NCI-H1048 (cell line): ENCODE measurements at places on chromosomes 7 and 10.

DNA sequence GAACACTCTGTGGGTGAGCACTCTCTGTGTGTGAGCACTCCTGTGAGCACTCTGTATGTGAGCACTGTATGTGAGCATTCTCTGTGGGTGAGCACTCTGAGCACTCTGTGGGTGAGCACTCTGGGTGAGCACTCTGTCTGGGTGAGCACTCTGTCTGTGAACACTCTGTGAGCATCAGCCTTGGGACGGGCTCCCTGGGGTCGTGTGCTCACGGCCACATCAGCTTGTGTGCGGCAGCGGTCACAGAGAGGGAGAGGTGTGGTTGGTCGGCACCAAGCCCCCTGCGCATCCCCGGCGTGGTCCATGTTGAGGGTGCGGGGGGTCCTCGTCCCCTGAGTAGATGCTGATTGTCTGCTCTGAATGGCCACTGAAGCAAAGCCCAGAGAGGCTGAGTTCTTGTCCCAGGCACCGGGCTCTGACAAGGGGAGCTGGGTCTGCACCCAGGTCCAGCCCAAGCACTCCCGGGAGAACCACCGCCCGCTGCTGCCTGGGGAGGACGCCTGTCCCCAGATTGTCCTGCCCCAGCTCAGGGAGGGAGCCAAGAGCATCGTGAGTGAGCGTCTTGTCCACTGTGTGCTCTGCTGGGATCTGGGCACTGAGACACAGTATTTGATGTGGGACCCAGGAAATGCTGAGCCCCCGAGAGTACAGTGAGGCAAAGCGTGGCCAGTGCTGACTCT lies 143.7 kb downstream of the DNAJB6 start:
- DNase-seq: no peak

DNA sequence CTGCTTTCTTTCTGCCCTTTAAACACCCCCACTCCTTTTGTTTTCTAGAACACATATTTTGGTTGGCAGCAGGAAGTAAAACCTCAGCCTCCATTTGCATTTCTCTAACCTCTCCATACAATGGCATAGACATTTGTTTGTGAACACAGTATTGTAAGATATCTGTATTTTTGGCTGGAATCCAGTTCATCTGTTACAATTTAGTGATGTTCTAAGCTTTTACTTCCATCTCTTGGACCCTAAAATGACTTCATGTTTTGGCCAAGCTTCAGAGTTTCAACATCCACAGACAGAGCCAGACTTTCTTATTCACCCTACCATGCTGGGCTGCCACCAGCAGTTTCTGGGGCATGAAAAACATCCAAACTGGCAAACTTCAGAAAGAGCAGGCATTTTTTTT lies 21.1 kb upstream of the AUTS2 start:
- peak; percentile 11 for DNase-seq

DNA sequence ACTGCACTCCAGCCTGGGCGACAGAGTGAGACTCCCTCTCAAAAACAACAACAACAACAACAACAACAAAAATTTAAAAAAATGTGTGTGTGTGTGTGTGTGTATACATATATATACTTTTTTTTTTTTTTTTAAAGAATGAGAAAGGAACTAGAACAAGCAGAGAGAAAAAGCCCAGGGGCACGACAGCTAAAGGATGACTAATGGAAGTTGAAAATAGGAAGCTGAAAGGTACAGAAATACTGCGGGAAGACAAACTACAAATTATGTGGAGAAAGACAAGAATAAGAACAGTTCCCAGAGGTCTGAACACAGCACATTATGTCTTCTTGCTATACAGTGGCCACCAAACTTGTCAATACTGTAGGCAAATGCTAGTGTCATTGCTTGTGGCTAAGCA lies 141.9 kb upstream of the PRSS1 start:
- DNase-seq: no peak

DNA sequence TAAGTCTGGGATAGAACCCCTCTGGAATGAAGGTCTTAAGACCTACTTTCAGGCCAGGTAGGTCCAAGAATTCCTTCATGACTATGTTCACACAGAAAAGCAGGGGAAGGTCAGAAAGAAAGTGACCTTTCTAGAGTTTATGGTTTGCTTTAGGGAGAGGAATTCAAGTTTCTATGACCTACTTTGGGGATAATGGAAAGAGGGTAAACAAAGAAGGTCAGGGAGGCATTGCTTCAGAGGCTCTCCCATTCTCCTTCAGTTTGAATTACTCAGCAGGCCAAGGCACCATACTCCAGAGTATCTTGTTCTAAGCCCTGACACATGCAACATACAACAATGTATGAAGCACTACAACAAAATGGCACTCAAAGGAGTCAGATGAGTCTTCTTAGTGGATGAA lies 11.5 kb upstream of the MACC1 start:
- DNase-seq: no peak

GRCh38 chr7:102468478-102469350 lies 3.9 kb downstream of the LRWD1 start:
- no peak for DNase-seq

- DNase-seq: no peak
Measured at GRCh38 chr7:94245500-94245899, 149.2 kb upstream of the COL1A2 start.

- DNase-seq: no peak
Measured at GRCh38 chr10:73589563-73590126, 1.5 kb downstream of the USP54 start.

DNA sequence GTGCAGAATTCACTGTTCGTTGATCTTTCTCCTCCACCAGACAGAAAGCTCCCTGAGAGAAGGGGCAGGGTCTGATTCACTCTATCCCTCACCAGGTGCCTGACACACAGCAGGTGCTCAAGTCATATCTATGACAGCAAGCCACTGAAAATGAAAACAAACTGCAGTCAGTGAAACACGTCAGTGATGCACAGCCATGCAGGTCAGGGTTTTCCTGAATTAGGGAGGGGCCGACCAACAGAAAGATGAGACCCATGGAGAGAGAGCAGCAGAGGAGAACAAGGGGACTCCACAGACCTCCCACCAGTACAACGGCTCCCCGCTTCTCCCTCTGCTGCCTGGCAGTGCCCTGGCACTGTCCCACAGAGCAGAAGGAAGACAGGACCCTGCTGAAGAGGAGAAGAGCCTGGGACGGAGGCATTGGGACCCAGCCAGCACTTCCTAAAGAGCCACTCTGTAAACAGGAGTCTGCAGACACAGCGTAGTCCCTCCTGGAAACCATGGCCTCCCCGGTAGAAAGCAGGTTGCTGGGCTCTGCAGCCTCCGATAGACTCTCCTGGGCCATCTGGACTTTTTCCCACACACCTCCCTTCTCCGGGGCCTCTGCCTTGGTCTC lies 50.3 kb downstream of the FAM53B start:
- no peak for DNase-seq

DNA sequence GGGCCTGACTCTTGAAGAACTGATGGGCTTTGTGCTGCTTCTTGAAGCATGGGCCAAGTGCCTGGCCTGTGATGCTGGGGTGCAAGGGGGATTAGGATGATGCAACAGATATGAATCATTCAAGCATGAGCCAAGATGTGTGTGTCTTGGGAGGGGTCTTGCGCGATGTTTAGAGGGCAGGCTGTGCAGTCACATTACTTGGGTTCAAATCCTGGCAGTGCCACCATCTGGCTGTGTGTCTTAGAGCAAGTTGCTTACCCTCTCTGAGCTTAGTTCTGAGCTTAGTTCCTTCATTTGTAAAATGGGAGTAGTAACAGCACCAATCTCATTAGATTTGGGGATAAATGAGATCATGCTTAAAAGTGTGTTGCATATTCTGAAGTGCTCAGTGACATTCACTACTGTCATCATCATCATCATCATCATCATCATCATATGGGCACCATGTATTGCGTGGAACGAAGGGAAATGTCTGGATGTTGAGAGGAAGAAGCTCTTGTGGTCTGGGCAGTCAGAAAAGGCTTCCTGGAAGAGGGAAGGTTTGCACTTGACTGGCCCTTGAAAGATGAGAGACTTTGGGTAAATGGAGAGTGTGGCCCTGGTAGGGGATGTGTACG lies 9.3 kb downstream of the UNC5B start:
- no peak for DNase-seq

DNA sequence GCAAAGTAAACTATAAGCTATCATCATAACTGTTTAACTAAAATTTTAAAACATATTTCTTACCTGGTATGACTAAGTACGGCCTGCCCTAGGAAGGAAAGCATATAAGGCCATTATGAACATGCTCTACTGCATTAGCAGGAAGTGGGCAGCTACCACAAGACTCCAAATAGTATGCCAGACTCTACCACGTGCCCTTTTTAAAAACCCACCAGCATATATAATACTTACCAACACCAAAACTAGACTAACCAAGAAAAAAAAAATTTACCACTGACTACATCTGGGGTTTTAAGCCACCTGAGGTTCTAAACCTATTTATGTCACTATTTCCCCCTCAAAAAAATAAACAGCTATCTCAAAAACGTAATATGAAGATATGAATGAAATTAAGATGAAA lies 30.1 kb downstream of the NUDCD3 start:
- DNase-seq: no peak

- no peak for DNase-seq
Measured at GRCh38 chr7:73719806-73720169, 319 bp upstream of the STX1A start.

- DNase-seq: no peak
Measured at GRCh38 chr7:133705596-133705995, 421.5 kb upstream of the LRGUK start.

DNA sequence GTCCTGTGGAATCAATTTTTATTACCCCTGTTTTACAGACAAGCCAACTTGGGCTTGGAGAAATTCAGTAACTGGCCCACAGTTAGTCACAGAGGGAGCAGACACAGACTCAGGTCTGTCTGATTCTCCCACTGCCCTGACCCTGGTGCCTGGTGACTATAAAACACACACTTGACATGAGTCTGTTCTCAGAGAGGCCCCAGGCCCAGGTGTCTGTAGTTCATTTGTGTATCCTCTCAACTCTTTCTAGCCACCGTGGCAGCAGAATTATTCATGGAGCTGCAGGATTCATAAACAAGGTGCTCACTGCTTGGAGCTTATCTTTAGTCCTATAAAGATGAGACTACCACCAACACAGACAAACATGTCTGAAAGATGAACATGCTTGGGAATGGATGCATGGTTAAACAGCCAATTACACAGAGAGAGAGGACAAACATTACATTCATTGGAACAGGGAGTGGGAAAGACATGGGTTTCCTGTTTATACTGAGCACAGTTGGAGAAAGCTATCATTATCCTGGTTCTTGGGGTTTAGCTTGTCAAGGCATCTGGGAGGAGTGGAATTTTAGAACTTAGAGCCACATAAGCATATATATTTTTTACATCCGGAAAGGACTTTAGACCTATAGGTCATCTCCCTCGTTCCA lies 79.1 kb upstream of the PDCD4 start:
- DNase-seq: no peak

DNA sequence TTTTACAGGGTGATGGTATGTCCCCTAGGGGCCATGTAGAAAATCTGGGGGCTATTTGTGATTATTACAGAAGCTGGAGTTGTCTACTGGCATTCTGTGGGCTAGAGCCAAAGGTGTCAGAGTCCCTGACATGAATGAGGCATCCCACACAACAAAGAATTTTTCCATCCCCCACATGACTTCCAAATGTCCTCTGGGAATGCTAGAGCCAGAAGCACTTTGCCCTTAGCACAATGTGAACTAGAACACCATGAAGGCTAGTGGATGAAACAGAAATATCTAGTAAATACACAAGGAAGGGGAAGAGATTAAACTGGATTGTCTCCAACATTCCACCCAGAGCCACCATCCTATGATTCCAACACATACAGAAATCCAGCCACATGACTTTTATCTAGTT lies 46.9 kb downstream of the FAM13C start:
- DNase-seq: no peak

- DNase-seq: no peak
Measured at GRCh38 chr7:94127026-94127425, 122.9 kb upstream of the BET1 start.

GRCh38 chr10:17665747-17666146 lies 21.8 kb downstream of the STAM start:
- DNase-seq: no peak

DNA sequence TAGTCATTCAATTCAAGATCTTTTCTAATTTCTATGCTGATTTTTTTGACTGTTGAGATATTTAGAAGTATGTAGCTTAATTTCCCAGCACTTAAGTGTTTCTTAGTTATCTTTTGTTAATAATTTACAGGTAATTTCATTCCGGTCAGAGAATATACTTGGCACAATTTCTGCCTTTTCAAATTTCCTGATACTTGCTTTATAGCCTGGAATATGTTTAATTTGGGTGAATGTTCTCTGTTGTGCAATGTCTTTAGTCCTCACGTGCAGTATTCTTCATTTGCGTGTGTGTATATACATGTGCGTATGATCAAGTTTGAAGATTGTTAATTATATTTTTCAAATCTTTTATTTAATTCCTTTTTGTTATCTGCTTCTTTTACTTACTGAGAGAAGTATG lies 989.3 kb downstream of the LRMDA start:
- DNase-seq: no peak

- no peak for DNase-seq
Measured at GRCh38 chr7:38154278-38154677, 23.8 kb upstream of the STARD3NL start.

DNA sequence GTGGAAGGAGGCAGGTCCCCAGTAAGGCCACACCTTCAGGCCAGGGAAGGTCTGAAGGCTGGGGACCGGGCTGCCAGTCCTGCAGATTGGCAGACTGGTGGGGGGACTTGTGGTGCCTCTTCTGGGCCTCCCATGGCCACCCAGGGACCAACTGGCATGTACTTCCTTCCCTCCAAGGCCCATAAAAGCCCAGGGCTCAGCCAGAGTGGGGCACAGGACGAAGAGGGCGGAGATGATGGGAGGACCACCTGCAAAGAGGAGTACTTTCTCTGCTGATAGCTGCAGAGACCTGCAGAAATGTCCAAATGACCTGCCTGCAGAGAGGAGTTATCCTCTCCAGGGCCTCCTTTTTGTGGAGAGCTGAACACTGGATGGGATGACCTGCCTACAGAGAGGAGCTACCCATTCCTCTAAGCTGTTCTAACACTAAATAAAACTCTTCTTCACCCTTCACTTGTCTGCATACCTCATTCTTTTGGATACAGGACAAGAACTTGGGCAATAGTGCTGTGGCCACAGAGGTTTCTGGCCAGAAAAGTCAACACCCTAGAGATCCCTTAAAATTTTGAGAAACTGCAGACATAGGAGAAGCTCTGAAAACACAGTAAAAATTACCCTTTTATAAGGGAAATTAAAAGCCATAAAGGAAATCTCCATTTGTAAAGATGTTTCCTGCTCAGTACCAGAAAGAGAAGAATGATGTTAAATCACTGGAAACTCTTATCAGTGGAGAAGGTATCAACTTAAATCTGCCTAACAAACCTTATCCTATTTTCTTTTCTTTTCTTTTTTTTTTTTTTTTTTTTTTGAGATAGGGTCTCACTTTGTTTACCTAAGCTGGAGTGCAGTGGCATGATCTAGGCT lies 20.7 kb upstream of the PRF1 start:
- no peak for DNase-seq
